ENCODE measurements at places on chromosomes 16 and 17.

DNA sequence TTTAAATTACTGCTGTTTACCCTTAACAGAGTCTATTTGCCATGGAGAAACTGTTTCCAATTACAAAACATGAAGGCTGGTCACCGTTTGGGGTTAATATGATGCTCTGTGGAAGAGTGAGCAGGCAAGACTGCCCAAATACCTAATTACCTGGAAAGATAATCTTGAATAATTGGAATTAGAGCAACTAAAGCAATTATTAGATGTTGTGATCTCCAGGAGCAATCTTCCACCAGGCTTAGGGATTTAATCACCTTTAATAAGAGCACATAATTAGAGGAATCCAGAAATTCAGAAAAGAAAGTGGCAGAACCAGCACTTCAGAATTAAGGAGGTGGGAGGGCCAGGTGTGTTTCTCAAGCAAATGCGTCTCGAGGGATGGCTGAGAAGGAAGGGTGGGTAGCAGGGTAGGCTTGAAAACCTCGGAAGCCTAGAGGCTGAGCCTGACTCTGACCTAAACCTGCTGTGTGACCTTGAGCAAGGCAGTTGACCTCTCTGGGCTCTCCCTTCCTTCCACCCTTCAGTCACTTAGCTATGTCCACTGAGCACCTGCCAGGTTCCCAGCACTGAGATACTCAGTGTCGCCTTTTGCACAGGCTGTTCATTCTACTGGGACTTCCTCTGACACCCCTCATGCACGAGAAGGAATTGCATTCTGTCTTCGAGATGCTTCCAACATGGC lies 113.2 kb downstream of the GSG1L start:
- DNase-seq, result no peak

DNA sequence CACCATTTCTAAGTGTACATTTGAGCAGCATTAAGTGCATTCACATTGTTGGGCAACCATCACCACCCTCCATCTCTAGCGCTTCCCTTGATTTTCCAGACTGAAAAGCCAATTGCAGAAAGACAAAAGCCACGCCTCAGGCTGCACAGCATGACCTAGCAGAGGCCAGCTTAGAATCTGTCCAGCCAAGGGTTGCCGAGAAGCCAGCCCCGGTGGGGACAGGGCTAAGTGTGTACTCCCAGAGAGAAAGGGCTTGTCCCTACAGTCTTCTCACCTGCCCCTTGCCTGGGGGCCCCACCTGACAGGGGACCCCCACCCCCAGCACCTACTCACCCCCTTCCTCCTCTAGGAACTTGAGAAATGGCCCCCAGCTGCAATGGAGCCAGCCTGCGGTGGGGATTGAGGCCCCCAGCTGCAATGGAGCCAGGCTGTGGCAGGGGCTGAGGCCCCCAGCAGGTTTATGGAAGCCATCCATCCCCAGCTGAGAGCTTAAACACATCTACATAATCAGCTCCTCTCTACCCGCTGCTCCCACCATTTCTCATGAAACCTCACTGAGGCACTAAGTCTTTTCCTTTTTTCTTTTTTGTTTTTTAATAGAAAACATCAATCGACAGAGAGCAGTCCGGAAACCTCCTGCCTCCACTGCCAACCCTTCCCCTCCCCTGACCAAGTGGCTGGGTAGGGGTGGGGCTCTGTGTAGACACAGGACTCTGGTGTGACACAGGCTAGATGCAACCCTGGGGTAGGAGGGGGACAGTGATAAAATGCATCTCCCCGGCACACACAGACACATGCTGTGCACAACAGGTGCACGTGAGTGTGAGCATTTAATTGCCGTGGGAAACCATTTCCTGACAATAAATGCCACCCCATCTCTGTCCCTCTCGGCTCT lies 77.9 kb downstream of the CCT6B start:
- no peak for DNase-seq

GRCh38 chr16:28326881-28327610 lies 34.7 kb downstream of the SBK1 start:
- peak; percentile 67 for DNase-seq

GRCh38 chr16:8877894-8878522 lies 4.1 kb upstream of the LITAFD start:
- DNase-seq, result no peak

DNA sequence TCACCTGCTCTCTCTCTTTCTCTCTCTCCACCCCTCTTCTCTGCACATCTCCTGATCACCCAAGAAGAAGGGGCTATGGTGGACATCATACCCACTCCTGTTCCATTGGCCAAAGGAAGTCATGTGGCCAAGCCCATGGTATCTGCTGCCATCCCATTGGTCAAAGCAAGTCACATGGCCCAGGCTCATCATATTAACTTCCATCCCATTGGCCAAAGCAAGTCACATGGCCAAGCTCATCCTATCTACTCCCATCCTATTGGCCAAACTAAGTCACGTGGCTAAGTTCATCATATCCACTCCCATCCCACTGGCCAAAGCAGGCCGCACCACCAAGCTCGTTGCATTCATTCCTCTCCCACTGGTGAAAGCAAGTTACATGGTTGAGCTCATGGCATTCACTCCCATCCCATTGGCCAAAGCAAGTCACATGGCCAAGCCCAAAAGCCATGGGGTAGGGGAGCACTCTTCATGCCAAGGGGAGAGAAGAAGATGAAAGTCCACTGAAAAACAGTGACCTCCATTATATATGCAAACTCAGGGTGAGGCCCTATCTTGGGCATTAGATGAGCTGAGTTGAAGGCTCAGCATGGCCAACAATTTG lies 29.2 kb downstream of the SNX20 start:
- DNase-seq, result no peak

DNA sequence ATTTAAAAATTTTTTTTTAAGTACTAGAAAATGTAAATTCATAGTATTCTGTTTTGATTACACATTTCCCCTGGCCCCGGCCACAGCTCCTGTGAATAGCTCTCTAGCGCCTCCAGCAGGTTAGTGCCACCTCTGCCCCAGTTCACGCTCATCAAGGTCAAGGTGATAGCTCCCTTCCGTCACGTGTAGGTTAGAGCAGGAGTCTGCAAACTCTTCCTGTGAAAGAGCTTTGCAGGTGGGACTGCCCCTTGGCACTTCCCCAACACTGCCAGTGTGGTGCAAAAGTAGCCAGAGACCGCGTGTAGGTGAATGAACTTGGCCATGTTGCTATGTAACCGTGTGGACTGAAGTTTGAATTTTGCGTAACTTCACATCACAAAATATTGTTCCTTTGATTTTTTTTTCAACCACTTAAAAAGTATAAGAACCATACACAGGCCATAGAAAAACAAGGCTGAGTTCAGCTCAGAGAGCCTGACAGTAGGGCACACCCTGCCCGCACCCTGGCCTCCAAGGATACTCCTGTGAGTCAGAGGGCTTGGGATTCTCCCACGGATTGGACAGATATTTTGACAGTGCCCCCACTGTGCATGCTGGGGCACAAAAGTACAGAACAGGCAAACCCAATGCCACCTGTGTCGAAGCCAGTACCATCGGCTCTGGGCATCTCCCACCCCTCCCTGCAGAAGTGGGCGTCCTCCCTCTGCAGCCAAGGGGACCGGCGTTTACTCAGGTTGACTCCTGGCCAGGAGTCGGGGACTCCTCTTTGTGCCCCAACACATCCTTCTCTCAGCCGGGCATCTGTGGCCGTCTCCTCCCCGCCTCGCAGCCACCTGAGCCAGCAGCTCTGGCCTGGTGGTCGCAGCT lies 92.0 kb upstream of the CHMP6 start:
- peak; percentile 81 for DNase-seq

DNA sequence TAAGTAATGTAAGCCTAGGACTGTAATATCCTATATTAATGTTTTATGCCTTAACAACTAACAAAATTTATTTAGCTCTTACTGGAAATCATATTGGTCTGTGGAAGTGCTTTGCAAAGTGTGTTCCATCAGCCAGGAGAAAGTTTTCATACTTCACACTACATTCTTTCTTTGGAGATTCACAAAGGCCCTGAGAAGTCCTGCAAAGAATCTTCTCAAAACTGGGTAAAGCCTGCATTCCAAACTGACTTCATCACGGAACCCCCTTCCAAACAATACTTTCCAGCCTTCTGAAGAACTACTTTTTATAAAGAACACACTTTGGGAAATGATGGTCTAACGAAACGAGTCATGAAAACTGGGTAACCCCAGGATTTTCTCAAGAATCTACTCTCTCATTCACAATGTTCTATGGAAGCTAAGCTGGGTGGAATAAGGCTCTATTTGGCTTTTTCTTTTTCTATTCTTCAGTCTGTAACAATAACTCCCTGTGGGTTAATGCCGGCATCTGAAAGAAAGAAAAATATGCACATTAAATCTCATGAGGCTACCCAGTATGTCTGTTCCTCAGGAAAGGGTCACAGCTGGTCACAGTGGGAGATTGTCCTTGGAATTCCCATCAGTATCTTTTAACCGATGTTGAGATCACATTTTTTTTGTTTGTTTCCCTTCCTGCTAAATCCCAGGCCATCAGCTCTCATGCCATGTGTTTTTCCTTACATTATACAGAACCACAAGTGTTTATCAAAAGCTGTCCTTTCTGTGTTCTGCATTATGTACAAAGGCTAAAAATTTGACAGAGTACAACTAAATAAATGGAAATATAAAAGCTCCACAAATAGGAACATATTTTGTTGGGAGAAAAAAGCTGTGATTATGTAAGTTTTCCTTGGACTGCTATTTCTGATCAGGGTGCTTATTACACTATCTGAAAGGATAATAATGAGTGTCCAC lies 12.8 kb upstream of the AKAP1 start:
- no peak for DNase-seq

DNA sequence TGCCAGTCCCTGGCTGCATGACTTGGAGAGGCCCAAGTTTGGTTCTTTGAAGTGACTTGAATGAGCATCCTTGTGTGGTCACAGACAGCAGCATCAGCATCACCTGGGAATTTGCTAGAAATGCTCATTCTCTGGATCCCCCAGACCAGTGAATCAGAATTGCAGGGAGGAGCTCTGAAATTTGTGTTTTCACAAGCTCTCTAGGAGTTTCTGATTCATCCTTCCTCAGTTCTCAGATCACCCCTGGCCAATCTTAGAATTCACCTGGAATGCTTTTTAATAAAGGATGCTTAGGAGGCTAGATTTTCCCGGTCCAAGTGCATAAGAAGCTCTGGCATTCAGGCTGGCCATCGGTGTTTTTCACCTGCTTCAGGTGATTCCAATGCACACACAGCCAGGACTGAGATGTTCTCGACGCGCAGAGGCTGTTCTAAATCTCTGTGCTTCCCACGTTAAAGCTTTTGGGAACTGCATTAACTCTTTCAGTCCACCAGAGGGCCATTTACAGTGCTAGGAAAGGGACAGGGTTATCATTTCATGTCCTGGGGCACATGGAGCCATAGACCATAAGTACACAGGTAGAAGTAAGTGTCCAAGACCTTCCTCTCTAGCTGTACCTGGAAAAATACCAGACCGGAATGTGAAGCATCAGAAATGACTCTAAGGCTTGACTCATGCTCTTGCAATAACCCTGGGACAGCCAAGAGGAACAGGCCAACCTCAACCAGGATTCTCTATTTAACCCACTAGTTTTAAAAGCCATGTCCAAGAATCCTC lies 85.7 kb upstream of the XYLT1 start:
- DNase-seq, result peak; percentile 5

GRCh38 chr16:88591577-88592021 lies 21.4 kb downstream of the ZC3H18 start:
- peak; percentile 35 for DNase-seq

GRCh38 chr17:75850928-75851692 lies 4.0 kb downstream of the WBP2 start:
- no peak for DNase-seq
